ENCODE measurements at places on chromosomes 3 and 15.
A peak's percentile ranks its signal among the peaks of the same experiment; 100 is the strongest.

DNA sequence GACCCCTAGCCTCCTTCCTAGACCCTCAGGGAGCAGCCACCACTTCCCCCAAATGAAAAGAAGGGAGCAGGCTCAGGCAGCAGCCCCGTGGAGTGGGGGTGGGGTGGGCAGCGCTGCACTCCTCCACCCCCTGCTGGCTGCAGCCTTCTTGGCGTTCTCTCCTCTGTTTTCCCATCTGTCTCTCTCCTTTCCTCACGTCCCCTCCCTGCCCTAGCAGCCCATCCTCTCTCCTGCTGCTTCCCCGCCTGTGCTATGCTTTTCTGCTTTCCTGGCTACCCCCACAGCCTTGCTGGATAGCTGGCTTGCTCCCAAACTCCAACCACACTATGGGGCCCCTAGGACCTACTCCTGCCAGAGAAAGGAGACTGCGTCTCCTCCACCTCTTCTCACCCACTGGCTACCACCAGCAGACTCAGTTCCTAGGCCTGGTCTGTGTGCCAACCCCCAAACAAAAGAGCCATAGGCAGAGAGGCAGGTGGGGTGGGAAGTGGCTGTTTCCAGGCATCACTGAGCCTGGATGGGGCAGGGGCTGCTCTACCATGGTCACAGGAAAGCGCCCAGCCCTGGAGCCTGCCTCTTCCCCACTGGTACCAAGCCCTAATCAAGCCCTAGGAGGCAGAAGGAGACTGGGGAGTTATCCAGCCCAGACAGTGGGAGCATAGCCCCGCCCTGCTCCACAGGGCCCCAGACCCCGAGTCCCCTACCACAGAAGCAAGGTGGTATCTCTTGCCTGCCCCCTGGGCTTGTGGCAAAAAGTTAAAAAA is 3.4 kb upstream of the DISP2 start:
- DNase-seq = peak; percentile 54

DNA sequence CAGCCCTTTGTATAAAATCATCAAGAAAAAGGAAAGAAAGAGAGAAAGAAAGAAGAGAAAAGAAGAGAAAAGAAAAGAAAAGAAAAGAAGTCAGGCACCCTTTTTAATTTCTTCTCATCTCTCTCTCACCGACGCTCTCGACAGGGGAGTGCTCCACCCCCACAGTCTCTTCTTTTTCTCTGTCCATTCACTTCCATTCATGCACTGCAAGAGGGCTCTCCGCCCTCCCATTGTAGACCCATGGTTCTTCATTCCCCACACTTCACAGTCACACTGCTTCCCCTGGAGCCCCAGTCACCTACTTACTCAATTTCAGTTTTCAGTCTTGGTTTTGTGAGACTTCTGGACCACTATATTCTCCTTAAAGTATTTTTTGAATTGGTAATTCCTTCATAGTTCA is 254.7 kb downstream of the SOX2 start:
- DNase-seq = no peak

- no peak for DNase-seq
Observed at GRCh38 chr3:159635047-159635641, 353.5 kb upstream of the IL12A start.

DNA sequence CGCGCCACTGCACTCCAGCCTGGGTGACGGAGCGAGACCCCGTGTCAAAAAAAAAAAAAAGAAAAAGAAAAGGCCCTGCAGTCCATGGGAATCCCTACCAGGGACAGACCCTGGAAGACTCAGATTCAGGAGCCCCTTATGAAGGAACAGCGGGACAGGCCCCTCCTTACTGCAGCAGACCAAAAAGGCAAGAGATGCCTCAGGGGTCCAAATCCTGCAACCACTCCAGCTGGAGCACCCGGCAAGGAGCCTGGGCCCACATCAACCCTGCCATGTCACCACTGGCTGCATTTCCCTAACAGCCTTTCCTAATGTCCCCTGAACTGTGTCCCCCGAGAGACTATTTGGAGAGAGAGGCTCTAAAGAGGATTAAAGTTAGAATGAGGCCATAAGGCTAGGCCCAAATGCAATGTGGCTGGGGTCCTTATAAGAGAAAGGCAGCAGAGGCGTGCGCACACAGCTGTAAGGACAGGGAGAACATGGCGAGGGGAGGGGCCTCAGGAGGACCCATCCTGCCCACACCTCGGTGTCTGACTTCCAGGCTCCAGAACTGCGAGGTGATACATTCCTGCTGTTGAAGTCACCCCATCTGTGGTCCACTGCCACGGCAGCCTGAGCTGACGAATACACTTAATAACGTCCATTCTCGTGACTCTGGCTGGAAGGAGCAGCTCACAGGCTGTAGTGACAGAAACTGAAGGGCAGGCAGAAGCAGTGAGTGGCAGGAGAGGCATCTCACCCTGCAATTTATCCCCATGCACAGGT is 78.1 kb downstream of the ATP10A start:
- no peak for DNase-seq

- peak; percentile 46 for DNase-seq
Observed at GRCh38 chr3:40615918-40616819, 91.4 kb downstream of the ZNF621 start.

- no peak for DNase-seq
Observed at GRCh38 chr15:80174017-80174746, 21.4 kb downstream of the FAH start.

DNA sequence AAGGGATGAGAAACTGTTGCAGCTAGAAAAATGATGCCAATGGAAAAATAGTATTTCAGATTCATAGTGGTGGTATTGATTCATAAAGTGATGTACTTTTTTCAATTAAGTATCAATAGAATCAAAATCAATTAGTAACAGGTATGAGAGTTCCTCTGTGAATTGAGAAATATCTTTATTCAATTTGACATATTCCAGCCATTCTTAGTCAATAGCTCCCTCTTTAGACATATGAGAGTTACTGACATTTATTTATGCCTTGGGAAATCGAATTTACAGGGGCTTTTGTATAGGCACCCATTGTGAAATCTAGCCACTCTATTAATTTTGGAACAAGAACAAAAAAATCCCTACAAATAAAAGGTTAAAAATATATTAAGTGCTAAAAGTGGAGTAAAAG is 386.9 kb upstream of the CNTN3 start:
- no peak for DNase-seq

GRCh38 chr15:51669381-51669780 is 11.9 kb upstream of the SCG3 start:
- DNase-seq = no peak

- no peak for DNase-seq
Observed at GRCh38 chr15:83904107-83905040, 250.5 kb downstream of the ADAMTSL3 start.

DNA sequence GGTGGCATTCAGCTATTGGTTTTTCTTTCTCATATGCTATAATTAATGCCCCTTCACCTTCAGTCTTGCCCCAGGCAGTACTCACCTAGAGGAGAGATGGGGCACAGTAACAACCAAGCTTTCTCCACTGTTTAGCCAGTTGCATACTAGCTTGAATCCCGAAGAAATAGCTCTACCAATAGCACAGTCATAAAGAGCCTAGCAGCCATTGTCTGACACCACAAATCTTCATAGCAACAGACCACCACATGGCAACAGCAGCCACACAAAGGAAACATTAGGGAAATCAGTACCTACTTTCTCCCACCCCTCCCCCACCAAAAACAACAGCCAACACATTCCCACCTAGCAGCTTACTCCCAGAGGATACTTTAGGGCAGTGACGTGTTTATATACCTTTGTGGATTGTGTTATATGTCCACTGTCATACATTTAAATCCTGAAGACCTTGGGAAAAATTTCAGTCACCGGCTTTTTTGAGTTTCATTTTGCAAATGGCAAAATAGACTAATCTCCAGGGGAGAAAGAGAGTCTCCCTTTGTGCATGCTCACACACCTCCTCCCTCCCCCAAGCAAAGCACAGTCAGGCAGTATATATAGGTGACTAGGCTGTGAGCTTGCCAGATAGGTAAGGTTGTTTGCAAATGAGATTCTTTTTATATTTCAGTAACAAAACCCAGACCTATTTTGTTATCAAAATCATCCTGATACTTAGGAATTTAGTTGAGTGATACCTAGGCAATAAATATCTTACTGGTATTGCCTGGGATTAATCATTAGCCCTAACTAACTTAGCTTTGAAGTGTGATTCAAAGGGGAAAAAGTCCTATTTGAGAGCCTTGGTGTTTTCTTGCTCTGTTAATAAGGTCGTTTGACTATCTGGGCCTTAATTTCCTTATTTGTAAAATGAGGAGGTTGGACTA is 140.6 kb downstream of the RBPMS2 start:
- peak; percentile 35 for DNase-seq

Measured in NCI-H2227 treated with DMSO at 0.1 percent for 48 hours (cell line).